Activated naive CD4-positive, alpha-beta T cell treated with anti-CD3 and anti-CD28 coated beads, Interleukin-2, amount 10 ng/mL, durations not matched to agents 7 days and 5 days (primary cell): ENCODE measurements at places on chromosomes 16 and 17.

DNA sequence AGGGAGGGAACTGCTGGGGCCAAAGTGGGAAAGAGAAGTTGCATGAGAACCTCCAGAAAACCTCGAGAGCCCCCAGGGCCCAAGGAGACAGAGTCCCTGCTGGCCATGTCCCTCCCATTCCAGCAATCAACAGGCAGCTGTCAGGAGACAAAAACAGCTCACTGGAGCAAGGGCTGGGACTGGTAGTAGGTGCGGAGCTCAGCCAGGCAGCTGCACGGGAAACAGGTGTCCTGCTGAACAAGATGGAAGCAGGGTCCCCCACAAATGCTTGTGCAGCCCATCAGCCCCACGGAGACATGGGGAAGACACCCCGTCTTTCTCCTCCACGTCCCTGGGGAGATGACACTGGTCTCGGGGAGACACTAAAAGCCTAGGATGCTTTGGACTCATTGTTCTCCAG, 34.5 kb downstream of the SDK2 start:
- no peak for DNase-seq

DNA sequence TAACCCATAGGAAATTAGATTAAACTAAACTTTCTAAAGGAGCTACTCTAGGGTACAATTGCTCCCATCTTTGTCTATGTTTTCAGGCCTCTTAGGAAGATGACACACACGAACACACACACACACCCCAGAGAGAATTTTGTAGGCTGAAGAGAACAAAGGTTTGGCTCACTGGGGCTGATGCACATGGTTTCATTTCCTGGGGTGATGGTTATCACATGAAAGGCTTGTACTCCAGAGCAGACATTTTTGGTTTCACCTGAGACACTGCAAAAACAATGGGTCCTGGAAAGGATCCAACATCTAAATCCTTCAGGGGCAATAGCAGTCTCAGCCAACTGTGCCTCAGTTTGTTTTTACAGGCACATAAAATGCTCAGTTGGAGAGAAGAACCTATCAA, 62.8 kb downstream of the GRB7 start:
- DNase-seq, result peak; percentile 71

DNA sequence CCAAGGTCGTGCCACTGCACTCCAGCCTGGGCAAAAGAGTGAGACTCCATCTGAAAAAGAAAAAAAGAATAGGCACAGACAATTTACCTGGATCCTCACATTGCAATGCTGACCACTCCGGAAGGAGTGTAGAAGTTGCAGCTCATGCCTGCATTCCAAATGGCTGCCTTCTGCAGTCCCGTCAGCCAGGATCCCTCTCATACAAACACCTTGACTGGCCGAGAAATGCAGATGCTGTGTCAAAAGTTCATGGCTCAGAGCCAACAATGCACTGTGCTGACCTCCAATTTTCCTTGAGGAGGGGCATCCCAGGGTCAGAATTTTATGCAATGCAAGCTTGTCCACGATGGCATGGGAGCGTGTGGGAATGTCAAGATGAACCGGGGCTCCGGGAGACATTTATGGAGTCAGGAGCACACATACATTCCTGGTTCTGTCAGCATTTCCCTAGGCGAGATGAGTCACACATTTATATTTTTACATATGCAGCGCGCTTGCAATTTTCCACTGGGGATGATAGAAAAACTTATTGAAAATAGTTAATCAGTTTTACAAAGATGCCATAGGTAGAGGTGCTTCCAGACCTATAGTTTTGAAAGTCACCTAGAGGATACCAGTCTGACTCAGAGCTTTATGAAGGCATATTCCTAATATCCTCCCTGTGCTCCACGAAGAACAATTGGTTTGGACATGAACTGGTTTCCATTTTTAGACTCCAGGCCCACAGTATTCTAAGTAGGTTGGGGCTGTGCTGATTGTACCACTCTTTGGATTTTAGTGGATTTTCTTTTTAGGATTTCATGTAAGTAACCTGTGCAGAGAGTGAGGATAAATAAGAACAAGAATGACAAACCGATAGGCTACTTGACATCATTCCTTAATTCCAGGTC, 614.6 kb downstream of the MAF start:
- no peak for DNase-seq

DNA sequence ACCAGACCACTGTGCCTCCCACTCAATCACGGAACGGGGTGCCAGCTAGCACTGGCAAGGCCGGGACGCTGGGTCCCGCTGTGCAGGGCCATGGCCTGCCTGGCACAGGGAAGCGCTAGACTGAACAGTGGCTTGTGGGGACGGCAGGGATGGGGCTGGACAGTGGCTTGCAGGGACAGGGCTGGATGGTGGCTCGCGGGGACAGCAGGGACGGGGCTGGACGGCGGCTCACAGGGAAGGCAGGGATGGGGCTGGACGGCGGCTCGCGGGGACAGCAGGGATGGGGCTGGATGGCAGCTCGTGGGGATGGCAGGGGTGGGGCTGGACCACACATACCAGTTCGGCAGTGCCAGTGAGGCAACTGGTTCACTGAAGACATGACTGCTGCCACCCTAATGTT, 32.6 kb downstream of the LMF1 start:
- DNase-seq, result no peak

GRCh38 chr17:28744972-28745785, 1.4 kb downstream of the TRAF4 start:
- DNase-seq, result peak; percentile 61
